ENCODE measurements at places on chromosomes 2 and 18. TPM values are rescaled to one million over a fixed set of nuclear protein-coding genes. Genes with fewer than 3 reads are reported as not detected.

DNA sequence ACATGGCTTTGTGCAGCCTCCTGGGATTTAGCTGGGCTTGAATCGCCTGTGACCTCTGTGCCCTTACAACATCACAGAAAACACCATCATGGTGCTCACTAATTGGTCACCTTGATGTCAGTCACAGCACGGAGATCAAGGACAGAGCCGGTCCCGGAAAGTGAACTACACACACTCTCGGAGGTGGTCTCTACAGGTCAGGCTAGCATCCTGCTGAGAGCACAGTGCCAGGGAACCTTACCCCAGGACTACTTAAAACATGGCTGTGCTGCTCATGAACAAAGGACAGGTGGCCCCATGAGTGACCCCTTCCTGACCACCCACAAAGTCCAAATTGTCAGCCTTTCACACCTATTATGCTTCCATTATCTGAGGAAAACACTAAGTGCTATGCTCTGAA is 1782.1 kb upstream of the CELF4 start:
- no peak for DNase-seq

DNA sequence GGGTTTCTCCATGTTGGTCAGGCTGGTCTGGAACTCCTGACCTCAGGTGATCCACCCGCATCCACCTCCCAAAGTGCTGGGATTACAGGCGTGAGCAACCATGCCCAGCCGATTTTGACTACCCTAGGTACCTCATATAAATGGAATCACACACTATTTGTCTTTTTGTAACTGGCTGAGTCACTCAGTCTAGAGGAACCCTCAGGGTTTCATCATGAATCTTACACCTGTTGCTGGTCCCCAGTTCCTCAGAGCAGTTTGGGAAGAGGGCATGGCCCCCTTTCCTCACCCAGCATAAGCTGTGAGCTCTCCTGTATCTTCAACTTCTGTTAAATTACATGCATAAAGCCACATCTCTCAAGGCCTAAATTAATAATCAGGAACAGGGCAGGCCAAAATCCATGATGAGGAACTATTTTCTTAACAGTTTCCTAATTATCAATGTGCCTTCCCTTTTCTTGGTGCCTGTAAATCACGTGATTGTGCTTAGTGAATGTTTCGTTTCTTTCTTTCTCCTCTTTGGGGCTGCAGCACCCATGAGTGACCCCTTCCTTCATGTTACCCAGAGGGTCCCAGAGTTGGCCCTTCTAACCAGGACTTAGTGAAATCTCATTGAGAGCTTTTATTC is 20.9 kb downstream of the DYSF start:
- DNase-seq = no peak

DNA sequence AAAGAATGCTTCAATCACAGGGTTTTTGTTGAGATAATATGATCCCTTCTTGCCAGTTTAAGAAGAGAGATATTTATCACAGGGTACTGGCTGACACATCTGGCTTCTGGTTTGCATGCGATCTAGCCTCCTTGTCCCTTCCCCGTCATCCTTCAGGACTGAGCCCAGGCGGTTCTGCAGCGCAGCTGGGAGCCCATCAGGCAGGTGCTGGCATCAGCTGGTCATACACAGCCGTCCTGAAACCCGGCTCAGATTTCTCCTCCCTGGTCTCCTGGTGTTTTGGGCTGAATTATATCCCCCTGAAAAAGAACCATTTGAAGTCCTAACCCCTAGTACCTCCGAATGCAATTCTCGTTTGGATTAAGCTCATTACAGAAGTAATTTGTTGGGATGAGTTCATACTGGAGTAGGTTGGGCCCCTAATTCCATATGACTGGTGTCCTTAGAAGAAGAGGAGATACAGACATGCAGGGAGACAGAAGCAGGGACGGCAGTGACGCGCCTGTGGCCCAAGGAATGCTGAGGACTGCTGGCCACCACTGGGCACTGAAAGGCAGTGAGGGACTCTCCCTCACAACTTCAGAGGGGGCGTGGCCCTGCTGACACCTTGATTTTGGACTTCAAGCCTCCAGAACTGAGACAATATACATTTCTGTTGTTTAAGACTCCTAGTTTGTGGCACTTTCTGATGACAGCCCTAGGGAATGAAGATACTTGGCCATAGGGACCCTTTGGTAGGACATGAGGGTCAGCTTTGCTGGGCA is 83.9 kb upstream of the ODC1 start:
- no peak for DNase-seq

DNA sequence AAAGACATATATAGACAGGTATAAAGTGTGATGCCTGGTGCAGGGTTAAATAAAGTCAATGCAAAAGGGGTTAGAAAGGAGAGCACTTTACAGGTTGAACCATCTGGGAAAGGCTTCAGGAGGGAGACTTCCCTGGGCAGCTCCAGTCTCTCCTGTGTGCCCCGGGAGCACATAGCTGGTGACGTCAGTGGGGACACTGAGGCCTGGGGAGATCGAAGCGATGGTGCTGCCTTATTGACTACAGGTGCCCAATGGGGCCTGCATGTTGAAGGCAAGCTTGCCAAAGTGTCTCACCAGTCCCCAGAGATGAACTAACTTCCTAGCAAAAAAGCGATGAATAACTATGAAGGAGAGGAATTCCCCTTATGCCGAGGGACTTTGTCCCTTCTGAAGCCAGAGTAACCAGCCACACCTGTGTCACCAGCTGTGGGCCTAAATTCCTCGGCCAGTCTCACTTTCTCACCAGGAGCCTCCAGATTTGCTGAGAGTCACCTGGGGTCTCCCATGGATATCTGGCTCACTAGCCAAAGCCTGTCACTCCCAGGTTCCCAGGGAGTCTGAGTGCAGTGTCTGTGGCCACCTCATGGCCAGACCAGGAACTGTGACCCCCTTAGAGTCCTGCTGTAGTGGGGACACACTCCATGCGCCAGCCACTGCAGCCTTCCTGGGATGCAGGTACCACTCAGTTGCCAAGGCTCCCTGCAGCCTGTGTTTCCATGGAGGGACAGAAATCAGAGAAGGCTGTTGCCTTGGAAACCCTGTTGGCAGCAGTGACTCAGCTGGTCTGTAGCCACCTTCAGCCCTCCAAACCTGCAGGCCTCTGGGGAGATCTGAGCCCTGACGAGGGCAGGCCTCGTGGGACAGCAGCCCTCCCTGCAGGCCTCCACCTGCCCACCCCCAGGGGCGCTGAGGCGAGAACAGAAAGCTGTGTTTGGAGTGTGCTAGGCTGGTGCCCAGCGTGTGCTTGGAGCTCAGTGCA is 128.7 kb downstream of the CTIF start:
- DNase-seq = no peak

DNA sequence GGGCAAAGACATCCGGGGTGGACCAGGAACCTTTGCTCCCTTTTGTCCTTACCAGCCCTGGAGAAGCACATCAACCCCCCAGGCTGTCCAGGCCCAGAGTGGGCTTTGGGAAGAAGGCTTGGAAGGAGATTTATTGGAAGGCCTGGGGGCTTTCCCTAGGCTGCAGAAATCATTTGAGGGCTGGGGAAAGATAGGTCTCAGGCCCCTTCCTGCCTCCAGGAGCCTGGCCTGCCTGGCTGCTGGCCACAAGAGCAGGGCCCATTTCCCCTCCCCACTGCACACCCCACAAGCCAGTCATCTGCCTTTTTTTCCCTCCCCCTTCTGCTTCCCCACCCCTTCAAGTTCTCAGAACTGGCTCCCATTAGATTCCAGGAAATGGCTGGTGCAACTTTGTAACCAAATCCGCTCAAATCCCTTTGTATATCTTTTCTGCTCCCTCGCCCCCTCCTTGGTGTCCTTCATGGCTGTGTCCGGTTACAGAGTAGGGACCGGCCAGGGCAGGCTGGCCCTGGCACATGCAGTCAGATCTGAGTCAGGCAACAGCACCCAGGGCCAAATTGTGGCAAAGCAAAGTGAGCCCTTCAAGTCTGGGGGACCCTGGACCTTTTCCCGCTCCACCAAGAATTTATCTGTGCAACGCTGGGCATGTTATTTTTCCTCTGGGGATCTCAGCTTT is 20.8 kb upstream of the TNP1 start:
- DNase-seq = no peak

DNA sequence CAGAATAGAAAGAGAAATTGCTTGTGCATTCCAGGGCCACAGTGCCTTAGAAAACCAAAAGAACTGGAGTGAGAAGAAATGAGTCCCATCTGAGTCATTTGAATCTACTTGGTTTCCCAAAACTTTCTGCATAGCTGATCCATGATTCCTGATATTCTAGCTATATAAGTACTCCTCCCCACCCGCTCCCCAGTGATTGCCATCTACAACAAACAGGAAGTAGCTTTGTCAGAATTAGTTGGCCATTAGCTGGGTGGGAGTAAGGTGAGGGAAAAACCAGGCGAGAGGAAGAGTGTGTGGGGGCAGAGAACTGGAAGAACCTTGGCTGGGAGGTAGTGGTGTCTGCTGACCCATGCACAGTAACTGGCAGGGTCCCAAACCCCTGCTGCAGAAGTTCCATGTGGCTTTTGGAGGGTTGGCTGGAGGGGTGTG is 122.1 kb downstream of the ACAA2 start:
- no peak for DNase-seq

Gene EMILIN1
- 0.89 TPM for polyA plus RNA-seq

- no peak for DNase-seq
Observed at GRCh38 chr2:12050396-12050795, 304.0 kb downstream of the LPIN1 start.

- no peak for DNase-seq
Observed at GRCh38 chr2:190235551-190236075, 84.0 kb downstream of the HIBCH start.

Gene ADCYAP1
- not detected for polyA plus RNA-seq

- DNase-seq = no peak
Observed at GRCh38 chr2:64410671-64411070, 43.3 kb upstream of the LGALSL start.

- DNase-seq = no peak
Observed at GRCh38 chr18:50171406-50171805, 23.5 kb downstream of the MYO5B start.

GRCh38 chr2:49719241-49719640 is 564.9 kb upstream of the FSHR start:
- no peak for DNase-seq

GRCh38 chr2:144516411-144516980 is 3.4 kb downstream of the ZEB2 start:
- DNase-seq = no peak

Gene GAD1
- polyA plus RNA-seq = not detected

Gene GALNT13
- polyA plus RNA-seq = not detected

Gene APLF
- 1.4 TPM for polyA plus RNA-seq

- DNase-seq = no peak
Observed at GRCh38 chr2:84884449-84884848, 3.6 kb upstream of the TRABD2A start.

Gene RIT2
- not detected for polyA plus RNA-seq

Gene ZNF638
- 72.7 TPM for polyA plus RNA-seq

DNA sequence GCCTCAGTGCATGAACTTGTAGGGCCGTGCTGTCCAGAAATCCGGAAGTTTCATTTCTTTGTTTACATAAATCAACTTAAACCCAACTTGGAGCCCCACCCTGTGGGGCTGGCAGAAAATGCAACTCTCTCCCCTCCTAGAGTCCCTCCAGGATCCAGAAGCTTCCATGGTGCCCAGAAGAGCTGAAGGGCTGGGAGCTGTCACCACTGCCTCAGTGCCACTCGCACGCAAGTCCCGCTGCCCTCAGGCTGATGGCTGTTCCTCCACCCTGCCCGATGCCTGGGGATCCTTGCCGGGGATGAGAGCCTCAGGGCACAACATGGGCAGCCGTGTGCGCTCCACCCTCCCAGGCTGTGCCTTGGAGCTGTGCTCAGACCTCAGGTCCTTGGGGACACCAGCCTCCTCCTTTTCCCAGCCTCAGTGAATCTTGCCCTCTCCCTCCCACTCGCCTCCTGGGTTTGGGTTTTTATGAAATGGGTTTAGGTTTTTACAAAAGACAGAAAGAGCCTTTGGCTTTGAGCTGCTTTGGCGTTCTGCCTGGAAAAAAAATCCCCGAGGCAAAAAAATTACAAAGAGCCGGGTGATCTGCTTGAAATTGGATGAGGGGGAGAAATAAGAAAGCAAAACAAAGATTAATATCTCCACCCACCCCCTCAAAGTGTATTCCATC is 155.2 kb downstream of the TWIST2 start:
- DNase-seq = no peak

GRCh38 chr2:145141981-145142380 is 622.1 kb upstream of the ZEB2 start:
- no peak for DNase-seq

DNA sequence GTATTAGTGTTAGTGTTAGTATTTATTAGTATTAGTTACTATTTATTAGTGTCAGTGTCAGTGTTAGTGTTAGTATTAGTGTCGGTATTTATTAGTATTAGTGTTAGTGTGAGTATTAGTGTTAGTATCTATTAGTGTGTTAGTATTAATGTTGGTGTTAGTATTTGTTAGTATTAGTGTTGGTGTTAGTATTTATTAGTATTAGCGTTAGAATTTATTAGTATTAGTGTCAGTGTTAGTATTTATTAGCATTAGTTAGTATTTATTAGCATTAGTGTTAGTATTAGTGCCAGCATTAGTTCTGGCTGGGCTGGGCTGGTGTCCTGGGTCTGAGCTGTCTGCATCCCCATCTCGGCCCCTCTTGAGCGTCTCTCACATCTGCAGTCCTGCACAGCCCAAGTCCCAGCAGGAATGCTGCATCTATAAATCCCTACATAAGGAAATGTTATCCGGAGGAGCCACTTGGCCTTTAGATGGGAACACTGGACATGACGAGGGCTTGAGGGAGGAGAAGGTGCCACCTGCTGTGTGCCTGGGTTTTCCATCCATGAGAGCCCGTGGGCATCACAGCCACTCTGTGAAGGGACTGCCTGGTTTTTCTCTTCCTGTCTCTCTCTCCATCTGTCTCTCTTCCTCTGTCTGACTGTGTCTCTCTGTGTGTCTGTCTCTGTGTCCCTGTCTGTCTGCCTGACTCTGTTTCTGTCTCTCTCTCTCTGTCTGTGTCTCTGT is 33.6 kb downstream of the TWIST2 start:
- no peak for DNase-seq

GRCh38 chr2:63000801-63001200 is 49.8 kb upstream of the OTX1 start:
- no peak for DNase-seq

DNA sequence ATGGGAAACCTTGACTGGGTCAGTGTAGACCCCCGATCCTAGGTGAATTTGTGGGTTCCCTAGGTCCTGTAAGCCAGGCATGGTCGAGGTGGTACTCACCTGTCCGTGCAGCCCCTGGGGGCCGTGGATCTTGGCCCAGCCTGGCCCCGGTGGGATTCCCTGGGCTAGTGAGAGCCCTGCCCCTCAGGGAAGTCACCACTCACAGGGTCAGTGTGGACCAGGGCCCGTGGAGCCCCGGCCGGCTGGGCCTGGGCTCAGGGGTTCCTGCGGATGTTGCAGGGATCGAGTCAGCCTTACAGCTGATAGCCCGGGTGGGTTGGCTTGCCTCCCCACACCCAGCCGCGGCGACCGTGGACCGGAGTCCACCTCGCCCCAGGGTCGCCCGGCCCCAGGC is 528 bp downstream of the ATG9A start:
- no peak for DNase-seq

Gene ARHGEF33
- polyA plus RNA-seq = not detected

Data from naive thymus-derived CD4-positive, alpha-beta T cell (primary cell).